Sigmoid colon (tissue), 7 donors: ENCODE measurements at places on chromosomes 1 and 21. TPM values are rescaled to one million over a fixed set of nuclear protein-coding genes. Genes with fewer than 3 reads are reported as not detected.

CACNA1S gene
- not detected for polyA plus RNA-seq

HSD3B2 gene
- polyA plus RNA-seq, result 0.93 TPM

RIMKLA gene
- polyA plus RNA-seq, result 2.6 TPM

SYTL1 gene
- polyA plus RNA-seq, result 3.2 TPM

TSPEAR gene
- polyA plus RNA-seq, result not detected

KLF17 gene
- not detected for polyA plus RNA-seq

SPRR4 gene
- polyA plus RNA-seq, result not detected

WARS2 gene
- polyA plus RNA-seq, result 10.9 TPM

PLEKHO1 gene
- 28.2 TPM for polyA plus RNA-seq

SPRR2E gene
- 0.16 TPM for polyA plus RNA-seq

GBP3 gene
- 66.4 TPM for polyA plus RNA-seq

FMO2 gene
- polyA plus RNA-seq, result 1.1 TPM

CATSPERE gene
- not detected for polyA plus RNA-seq

PDZK1 gene
- 0.51 TPM for polyA plus RNA-seq

NPPB gene
- polyA plus RNA-seq, result 2.0 TPM

DLGAP3 gene
- not detected for polyA plus RNA-seq

RNU1-1 gene
- not detected for polyA plus RNA-seq

LHX8 gene
- polyA plus RNA-seq, result not detected

LPAR3 gene
- 0.23 TPM for polyA plus RNA-seq

GBP5 gene
- 1.8 TPM for polyA plus RNA-seq

NR0B2 gene
- polyA plus RNA-seq, result not detected

CFHR2 gene
- polyA plus RNA-seq, result not detected

TRIM46 gene
- 0.60 TPM for polyA plus RNA-seq

MYCL gene
- polyA plus RNA-seq, result 8.2 TPM

RAD54L gene
- 1.4 TPM for polyA plus RNA-seq

COL8A2 gene
- polyA plus RNA-seq, result 0.60 TPM
